Mesenchymal stem cell (in vitro differentiated cells and primary cell): ENCODE measurements at places on chromosomes 2 and 18.
A peak's percentile ranks its signal among the peaks of the same experiment; 100 is the strongest.

- DNase-seq = no peak
Measured at GRCh38 chr18:7746106-7746505, 179.0 kb downstream of the PTPRM start.

- DNase-seq = no peak
Measured at GRCh38 chr2:101040761-101041160, 38.7 kb downstream of the RPL31 start.

DNA sequence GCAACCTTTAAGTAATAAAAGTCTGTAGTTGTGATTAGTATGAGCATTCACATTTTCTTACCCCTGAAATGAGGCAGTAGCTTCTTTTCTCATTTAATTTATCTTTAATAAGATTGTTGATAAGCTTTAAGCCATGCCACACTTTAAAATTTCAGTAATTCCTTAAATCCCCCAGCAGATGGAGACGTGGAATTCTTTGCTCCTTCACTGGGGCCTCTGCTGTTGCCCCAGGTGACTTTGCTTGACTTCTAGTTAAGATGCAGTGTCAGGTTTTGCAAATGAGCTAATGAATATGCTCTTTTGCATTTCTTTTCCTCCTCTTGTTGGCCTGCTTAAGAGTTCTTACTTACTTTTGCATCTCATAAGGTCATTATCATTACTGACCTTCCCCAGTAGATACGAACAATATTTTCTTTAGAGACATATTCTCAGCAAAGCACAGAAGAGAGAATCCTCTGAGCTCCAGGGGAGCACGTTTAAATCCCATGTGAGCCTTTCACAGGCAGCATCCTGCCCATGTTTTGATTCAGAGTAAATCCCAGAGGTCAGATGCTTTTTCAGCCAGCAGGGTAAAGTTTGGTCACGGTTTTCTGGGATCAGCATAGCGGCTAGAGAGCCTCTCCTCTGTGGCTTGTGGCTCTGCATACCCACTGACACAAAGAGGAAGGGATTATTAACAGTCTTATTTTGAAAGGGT lies 222.9 kb downstream of the PTPRM start:
- DNase-seq = peak; percentile 60

DNA sequence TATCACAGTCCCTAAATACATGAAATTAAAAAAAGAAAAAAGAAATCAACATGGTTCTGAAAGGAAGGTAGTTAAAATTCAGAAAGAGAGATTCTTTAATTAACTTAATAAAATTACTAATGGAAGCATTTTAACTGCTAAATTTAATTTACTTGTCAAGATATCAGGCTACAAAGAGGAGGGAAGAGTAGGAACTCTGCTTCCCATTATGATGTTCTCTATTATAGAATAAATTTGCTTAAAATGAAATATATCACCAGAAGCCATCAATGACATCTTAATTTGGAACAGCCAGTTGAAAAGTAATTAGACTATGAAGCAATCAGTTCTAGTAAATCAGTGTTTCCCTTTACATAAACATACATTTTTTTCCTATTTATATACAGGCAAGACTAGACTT lies 611.8 kb upstream of the FANCL start:
- DNase-seq = no peak

DNA sequence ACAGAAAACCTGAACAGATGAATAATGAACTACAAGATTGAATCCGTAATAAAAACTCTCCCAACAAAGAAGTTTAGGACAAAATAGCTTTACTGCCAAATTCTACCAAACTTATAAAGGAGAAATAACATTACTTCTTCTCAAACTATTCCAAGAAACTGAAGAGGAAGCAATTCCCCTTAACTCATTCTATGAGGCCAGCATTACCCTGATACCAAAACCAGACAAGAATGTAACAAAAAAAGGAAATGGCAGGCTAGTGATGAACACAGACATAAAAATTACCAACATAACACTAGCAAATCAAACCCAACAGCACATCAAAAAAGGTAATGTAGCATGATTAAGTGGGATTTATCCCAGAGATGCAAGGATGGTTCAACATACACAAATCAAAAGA lies 213.7 kb upstream of the FOSL2 start:
- no peak for DNase-seq

GRCh38 chr2:192560326-192560725 lies 365.6 kb upstream of the TMEFF2 start:
- no peak for DNase-seq

- no peak for DNase-seq
Measured at GRCh38 chr2:23457990-23458682, 73.2 kb downstream of the KLHL29 start.

DNA sequence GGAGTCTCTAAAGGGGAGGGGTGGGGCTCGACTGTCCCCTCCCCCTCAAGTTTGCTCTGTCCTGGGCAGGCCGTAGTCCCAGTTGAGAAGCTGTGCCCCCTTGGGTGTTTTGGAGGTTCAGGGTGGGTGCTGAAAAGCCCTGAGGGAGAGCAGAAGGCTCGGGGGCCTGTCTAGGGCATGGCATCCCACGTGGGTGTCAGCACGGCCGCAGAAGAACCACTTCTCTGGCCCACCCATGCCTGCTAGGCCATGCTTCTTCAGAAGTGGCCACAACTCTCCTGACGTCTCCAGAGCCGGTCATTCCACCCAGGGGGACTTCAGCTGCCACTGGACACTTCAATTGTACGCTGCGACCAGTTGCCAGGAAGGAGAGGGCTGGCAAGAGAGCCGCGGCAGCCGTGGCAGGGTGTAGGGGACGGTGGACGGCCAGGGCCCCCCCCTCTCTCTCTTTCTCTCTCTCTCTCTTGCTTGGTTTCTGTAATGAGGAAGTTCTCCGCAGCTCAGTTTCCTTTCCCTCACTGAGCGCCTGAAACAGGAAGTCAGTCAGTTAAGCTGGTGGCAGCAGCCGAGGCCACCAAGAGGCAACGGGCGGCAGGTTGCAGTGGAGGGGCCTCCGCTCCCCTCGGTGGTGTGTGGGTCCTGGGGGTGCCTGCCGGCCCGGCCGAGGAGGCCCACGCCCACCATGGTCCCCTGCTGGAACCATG lies at the start of gene INPP5D:
TSS of gene INPP5D (plus strand) at position 546 of the 704 bp plus-strand sequence. CDS start at position 683, 137 bp downstream.
- DNase-seq = no peak

DNA sequence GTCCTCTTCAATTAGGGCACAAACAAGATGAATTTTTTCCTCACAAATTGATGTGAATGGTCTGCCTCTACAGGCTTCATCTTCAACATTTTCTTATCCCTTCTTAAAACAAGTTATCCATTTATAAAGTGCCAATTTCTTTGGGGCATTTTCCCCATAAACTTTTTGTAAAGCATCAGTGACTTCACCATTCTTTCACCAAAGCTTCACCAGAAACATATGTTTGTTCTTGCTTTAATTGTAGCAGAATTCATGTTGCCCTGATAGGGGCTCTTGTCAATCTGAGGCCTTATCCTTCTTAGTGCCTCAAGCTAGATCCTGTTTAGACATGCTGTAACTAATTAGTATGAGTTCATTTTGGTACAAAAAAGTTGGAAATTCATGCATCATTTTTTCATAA lies 226.2 kb downstream of the TNS1 start:
- DNase-seq = no peak

DNA sequence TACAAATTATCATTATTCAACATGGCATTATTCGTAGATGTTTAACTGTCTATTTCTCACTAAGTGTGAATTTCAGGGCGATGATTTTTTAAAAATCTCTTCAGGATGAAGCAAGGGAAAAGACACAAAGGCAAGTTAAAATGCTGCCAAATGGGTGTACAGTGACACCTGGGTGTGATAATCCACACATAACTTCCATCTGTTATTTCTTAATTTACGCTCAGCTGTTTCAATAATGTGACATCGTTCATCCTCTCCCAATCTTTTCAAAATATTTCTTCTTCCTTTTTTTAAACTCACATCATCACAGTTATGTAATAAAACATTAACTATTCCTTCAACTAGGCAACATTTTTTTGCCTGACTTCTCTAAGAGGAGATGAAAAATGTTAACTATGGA lies 10.6 kb downstream of the PDE1A start:
- no peak for DNase-seq

- DNase-seq = peak; percentile 80
Measured at GRCh38 chr2:237306083-237306786, 107.7 kb downstream of the COL6A3 start.

- no peak for DNase-seq
Measured at GRCh38 chr2:200211643-200212042, 94.8 kb upstream of the SPATS2L start.

DNA sequence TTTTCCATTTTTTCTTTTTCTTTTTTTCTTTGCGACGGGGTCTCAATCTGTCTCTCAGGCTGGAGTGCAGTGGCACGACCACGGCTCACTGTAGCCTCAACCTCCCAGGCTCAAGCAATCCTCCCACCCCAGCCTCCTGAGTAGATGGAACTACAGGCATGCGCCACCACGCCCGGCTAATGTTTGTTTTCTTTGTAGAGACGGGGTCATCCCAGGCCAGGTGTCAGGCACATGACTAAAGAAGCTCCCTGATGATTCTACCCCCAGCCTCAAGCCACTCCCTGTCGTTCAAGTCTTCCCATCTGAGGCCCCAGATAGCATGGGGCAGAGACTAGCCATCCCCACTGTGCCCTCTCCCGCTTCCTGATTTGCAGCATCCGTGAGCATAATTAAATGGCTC lies 9.8 kb upstream of the FZD5 start:
- DNase-seq = no peak

DNA sequence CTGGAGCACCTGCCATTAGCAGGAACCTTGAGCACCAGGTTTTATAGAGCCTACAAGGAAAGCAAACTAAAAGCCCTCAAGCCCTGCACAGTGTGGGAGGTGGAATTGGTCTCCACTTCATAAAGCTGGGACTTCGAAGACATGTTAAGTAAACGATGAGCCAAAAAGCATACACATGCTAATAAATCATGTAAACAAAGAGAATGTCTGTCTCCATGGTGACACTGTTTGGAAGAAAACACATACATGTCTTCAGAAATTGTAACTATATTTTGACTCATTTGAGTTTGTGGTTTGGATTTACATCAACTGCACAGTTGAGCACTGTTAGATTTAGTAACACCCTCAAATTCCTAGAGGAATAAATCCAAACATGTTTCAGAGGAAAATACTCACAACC lies 978.5 kb upstream of the LRRTM1 start:
- peak; percentile 53 for DNase-seq

GRCh38 chr2:42879913-42880737 lies 87.7 kb upstream of the HAAO start:
- no peak for DNase-seq

DNA sequence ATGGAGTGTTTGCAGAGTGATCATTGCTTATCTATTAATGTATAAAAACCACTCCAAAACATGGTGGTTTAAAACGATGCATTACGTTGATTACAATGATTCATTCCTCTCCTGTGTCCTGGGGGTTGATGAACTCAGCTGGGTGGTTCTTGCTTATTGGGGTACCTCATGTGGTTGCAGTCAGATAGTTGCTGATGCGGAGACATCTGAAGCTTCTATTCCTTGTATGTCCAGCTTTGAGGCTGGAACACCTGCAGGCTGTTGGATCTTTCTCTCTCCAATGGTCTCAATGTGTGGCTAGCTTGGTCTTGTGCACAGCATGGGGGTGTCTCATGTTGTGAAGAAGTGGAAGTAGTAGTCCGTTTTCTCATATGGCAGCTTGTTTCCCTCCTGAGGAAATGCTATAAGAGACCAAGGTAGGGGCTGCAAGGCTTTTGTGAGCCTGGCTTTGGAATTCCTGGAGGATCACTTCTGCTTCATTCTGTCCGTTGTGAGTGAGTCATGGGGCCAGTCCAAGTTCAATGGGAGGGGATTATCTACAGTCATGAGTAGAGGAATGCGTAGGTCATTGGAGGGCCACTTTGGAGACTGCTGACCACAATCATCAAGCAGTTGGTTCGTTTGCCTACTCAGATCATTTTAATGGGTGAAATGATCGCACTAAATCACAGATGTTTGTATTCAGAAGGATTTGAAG lies 601.0 kb downstream of the SLC4A3 start:
- peak; percentile 95 for DNase-seq

- DNase-seq = no peak
Measured at GRCh38 chr18:26710470-26711096, 154.9 kb downstream of the AQP4 start.

DNA sequence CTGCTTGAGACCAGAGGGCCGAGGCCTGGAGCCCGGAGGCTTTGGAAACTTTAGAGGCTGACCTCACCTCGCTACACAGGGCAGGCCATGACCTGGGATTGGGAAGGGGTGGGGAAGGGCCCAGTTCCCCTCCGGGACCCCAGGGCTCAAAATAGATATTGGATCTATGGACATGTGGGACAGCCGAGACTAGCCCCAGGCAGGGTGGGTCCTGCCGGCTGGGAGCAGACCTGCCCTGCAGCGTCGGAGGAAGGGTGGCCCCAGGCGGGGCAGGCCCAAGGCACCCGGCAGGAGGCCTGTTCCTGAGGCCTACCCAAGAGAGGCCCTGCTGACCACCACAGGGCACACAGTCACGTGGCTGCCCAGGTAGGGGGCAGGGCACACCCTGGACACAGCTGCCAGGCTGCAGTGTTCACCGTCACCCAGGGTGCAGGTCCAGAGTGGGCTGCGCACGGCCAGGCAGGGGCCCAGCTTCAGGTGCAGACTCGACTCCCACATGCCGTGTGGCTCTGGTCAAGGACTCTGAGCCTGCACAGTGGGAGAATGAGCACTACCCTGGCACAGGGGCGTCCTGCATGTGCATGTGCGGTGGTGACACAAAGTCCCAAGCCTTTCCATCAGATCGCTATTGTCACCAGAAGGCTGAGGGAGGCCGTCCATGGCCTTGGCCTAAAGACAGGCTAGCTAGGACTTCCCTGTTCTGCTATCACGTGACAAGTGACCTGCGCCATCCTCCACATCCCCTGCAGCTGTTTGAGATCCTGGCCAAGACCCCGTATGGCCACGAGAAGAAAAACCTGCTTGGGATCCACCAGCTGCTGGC lies 13.2 kb downstream of the ANO7 start:
- DNase-seq = no peak

- DNase-seq = peak; percentile 91
Measured at GRCh38 chr2:108571286-108571685, 37.0 kb downstream of the LIMS1 start.

- DNase-seq = no peak
Measured at GRCh38 chr2:64457524-64457923, 3.6 kb downstream of the LGALSL start.

- DNase-seq = no peak
Measured at GRCh38 chr2:240964704-240965295, 33.6 kb upstream of the SNED1 start.

- no peak for DNase-seq
Measured at GRCh38 chr18:5066380-5066977, 130.6 kb downstream of the AKAIN1 start.

GRCh38 chr2:8431446-8432125 lies 250.3 kb upstream of the ID2 start:
- DNase-seq = no peak
